T-helper 1 cell treated with Interleukin-12 subunit alpha and Interleukin-12 subunit beta and Interleukin-4 antibody, amounts not matched to agents 30 ng/mL and 1 ng/mL, for 36 hours (primary cell): ENCODE measurements at places on chromosomes 3 and 15. TPM values are rescaled to one million over a fixed set of nuclear protein-coding genes. Genes with fewer than 3 reads are reported as not detected.

Gene LRRIQ4
- total RNA-seq = not detected in 2 replicates

Gene GREM1
- not detected in 2 replicates for total RNA-seq

Gene CD200
- total RNA-seq = 14.0 and 14.8 TPM in 2 replicates

Gene FANCD2
- 40.7 and 54.1 TPM in 2 replicates for total RNA-seq

Gene KLHL40
- total RNA-seq = not detected in 2 replicates

Gene EOMES
- 18.6 and 19.0 TPM in 2 replicates for total RNA-seq

Gene MYO5C
- 1.0 and 1.2 TPM in 2 replicates for total RNA-seq

Gene PCBP4
- 22.3 and 23.6 TPM in 2 replicates for total RNA-seq

Gene TICRR
- total RNA-seq = 14.1 and 15.4 TPM in 2 replicates

Gene MASP1
- not detected in 2 replicates for total RNA-seq

Gene TM4SF1
- 0.29 and 0.41 TPM in 2 replicates for total RNA-seq
